ENCODE measurements at places on chromosomes 5 and 9.

GRCh38 chr5:161305601-161306000 is 240.9 kb downstream of the GABRB2 start:
- DNase-seq, result no peak

DNA sequence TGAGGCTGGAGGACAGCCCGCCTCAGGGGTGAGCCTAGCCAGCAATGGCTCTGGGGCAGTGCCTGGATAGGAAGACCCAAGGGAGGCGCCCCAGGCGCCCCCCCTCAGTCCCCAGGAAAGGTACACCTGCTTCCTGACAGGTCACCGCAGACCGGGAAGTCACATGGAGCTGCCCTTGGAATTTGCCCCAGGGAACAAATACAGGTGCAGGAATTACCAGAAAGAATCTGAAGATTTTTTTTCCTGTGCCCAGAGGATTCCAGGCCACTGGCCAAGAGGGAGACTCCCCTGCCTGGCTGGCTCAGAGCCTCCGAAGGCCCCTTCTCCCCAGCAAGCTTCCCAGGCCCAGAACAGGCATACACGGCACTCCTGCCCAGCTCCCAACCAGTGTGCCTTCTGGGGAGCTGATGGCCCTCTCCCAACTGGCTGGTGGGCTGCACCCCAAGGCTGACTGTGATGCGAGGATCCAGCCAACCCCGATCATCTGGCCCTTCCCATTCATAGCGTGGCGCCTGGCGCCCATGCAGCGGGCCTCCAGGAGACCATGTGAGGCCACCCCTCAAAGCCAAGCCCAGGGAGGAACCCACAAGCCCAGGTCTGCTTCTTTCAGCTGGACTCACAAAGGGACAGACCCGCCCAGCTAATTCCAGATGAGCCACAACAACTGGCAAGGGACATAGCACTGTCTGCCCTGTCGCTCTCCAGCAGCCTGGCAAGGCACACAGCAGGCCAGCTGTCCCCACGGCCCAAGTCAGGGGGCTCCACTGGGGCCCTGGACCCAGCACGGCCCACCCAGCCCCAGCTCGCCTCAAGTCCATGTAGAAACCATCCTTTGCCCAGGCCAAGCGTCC is 2.3 kb downstream of the TPRN start:
- no peak for DNase-seq

GRCh38 chr5:15558240-15558639 is 58.3 kb downstream of the FBXL7 start:
- DNase-seq, result no peak

DNA sequence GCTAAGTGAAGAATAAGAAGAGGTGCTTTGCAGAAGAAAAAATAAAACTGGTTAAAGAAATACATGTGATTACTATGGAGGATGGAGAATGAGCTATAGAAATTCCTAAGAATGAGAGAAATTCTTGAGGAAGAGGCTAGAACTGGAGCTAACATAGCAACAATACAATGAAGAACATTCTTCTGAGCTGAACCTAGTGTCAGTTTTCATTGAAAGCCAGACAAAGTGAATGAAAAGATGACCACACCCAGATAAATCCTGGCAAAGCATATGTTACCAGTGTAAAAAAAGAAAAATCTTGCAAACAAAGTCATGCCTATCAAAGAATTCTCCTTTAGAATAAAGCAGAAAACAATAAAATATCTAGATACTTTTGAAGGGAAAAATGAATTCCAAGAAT is 39.6 kb downstream of the SGCD start:
- DNase-seq, result no peak

DNA sequence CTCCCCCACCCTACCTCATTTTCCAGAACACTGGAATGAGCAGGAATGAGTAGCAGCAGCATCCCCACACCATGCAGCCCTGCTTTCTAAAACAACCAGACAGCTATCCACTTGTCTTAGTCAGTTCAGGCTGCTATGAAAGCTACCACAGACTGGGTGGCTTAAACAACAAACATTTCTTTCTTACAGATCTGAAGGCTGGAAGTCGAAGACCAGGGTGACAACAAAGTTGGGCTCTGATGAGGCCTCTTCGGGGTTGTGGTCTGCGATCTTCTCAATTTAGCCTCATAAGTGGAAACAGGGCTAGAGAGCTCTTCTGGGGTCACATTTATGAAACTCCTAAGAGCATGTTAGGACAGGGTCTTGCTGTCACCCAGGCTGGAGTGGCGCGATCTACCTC is 38.9 kb downstream of the LPAR1 start:
- DNase-seq, result no peak

DNA sequence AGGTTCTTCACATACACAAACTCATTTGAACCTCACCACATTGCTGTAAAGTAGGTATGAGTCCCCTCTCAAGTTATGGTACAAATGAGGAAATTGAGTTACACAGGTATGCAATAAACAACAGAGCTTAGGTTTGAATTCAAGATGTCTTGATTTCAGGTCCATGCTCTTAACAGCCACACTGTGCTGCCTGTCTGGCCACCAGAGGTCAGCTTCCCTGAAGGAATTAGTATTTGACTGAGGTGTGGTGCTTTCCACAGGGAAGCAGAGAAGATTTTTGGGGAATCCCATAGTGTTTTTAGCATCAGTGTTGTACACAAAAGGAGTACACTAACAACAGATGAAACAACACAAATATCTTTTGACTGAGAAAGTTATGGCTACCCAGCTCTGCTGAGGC is 94.4 kb upstream of the ITGA1 start:
- no peak for DNase-seq

DNA sequence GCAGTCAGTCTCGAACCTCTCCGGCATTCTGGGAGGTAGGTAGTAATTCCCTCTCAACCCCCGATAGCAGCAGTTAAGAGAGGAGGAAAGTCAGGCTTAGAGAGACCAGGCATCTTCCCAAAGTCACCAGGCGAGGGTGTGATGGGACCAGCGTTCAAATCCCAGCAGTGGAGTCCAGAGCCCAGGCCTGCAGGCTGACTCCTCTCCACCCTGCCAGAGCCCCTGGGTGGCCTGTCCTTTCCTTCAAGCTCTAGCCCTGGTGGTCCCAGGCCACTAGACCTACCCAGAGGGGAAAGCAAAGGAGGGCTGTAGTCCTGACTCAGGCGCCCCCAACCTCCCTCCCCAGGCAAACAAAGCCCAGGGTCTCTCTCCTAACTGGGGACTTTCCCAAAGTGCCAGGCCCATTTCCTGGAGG is 4.2 kb upstream of the NR5A1 start:
- DNase-seq, result no peak

GRCh38 chr5:37255774-37256358 is 6.7 kb upstream of the CPLANE1 start:
- no peak for DNase-seq
